ENCODE measurements at places on chromosomes 12 and 14.

DNA sequence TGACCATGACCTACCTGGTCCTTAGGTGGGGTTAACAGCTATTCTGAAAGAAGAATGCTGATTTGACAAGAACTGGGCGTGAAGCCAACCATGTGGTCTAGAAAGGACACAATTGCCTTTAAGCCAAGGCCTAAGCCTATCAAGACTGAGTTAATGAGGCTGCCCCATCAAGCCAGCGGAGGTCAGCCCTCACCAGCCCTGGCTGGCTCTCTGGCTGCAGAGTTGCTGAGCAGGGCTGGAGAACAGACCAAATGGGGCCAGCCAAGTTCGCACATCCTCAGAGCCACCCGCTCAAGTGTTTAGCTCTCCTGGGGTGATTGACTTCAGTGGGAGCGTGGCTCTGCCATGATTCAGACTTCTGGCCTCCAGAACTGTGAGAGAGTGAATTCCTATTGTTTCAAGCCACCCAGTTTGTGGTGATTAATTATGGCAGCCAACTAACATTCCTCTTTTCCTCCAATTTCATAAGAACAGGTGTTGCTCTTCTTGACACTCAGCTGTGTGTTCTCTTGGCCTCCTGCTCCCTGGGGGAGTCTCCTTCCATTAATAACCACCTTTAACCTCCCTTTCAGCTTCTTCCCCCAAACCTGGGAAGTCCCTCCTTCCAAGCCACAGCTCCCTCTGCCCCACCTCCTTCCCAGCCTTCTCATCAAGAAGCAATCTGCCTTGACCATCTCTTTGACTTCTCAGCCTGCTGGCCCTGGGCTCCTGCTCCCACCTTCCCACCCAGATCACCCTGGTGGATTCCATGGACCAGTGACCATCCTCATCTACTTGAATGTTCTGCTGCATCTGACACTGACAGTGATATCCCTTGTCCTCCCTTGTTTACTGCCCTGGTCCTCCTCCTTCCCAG lies 5.3 kb upstream of the SERPINA5 start:
- DNase-seq, result peak; percentile 46

DNA sequence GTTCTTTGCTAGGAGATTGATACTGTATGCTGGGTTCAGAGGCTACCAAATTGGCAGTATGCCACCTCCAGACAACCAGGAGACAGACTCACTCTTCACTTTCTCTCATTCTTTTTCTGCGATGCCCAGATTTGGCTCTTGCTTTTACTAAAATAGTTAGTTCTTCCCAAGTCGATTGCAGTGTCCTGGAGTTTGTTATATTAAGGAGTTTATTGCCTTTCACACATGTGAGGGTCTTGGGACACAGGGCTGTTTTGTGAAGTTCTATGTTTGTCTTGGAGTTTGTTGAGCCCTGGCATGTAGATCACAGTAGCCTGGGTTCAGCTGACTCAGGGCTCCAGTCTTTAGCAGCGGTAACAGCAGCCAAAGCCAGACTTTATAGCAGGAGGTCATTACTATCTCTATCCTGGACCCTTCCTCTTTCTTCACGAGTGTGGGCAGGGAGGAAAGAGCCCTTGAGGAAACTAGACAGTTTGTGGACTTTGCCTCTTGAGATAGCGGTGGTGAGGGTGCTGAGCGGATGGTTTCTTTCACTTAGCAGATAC lies 1.6 kb downstream of the MLEC start:
- peak; percentile 53 for DNase-seq

- no peak for DNase-seq
These were observed 60.4 kb downstream of the MAP4K5 start for GRCh38 chr14:50471838-50472465.

- peak; percentile 96 for DNase-seq
These were observed at the start of gene RBMS2 for GRCh38 chr12:56521590-56522371. Gene RBMS2 (plus strand): TSS chr12:56521820. CDS start chr12:56522024, 204 bp downstream.

- peak; percentile 85 for DNase-seq
These were observed 40.9 kb upstream of the VASH1 start for GRCh38 chr14:76720382-76720813.

- DNase-seq, result no peak
These were observed 7.6 kb downstream of the MDM1 start for GRCh38 chr12:68324531-68324930.

GRCh38 chr12:116969615-116970585 lies 59.1 kb downstream of the FBXW8 start:
- DNase-seq, result peak; percentile 72

Data from stomach (tissue), 19 donors.